ENCODE measurements at places on chromosomes 2 and 18.

- DNase-seq = no peak
These were observed 91.6 kb upstream of the MGAT4A start for GRCh38 chr2:98822301-98823164.

DNA sequence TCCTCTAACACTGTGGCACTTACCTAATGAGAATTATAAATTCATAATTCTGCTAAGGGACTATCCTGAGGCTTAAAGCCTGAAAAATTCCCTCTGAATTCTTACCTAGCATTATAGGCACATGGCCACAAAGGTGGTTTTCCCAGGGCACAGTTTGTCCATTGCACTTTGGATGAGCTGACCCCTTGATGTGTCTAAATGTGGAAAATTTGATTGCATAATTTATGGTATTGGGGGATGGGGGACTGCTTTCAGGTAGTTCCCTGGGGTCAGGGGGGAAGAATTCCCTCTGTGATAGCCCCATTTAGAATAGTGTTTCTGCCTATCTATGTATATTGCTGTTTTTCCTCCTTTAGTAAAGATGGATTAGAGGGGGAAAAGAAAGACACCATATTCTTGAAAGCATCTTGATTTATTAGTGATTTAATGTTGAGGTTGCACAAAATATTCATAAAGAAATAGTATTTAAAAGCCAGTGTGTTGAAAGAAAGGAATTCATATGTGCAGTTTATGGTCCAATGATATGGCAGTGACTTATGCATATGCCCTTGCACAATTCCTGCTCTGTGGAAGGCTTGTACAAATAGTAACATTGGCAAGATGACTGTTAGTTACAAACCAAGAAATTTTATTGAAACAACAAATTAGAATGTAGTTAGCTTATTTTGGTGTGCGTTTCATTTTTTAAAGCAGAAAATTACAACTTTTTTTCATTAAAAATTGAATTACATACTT, 8.7 kb upstream of the HTR2B start:
- DNase-seq = no peak

GRCh38 chr2:49569176-49569575, 414.9 kb upstream of the FSHR start:
- no peak for DNase-seq

GRCh38 chr2:169362894-169363559, 693 bp upstream of the LRP2 start:
- no peak for DNase-seq

GRCh38 chr18:23238651-23239349, 103.5 kb downstream of the CABLES1 start:
- no peak for DNase-seq

GRCh38 chr18:49751427-49752094, 61.8 kb downstream of the ACAA2 start:
- DNase-seq = no peak

- DNase-seq = no peak
These were observed 53.7 kb upstream of the LRRC30 start for GRCh38 chr18:7177116-7177744.

DNA sequence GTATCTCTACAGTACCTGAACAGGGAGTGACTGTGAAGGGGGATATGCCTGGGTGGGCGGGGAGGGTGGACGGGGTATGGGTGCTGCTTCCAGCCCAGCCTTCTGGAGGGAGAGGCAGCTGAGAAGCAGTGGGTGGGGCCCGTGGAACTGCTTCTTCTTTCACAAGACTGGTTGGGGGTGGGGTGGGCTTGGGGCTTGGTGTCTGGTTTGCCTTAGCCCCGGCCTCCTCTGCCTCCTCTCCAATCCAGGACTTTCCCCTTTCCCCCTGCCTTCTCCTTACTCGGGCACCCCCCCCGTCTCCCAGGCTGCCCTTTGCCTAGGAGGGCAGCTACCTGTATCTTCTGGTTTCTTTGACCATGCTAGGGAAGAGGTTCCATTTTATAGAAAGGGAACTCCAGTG, 233.4 kb downstream of the DYSF start:
- no peak for DNase-seq
